Cerebellar nuclear complex (tissue), 1 donor: ENCODE measurements at places on chromosomes 12 and 14.

GRCh38 chr12:96502477-96502876, 13.1 kb downstream of the CFAP54 start:
- DNase-seq = no peak

GRCh38 chr12:76560086-76560491, 518 bp upstream of the OSBPL8 start:
- DNase-seq = no peak

DNA sequence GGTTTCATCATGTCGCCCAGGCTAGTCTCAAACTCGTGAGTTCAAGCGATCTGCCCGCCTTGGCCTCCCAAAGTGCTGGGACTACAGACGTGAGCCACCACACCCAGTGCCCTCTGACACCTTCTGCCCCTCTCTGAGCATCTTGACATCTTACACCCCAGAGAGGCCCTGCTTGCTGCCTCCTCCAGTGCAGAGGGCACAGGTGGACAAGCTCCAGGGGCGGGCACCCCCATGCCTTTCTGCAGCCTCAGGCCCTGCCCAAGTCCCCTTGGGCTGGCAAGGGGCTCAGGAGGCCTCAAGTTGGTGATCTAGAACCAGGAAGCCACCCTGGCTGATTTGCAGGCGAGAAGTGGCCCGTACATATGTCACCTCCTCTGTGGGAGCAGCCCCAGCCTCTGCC, 11.2 kb upstream of the SH2B3 start:
- DNase-seq = no peak

GRCh38 chr12:56120158-56120846, 2.2 kb downstream of the ZC3H10 start:
- no peak for DNase-seq

DNA sequence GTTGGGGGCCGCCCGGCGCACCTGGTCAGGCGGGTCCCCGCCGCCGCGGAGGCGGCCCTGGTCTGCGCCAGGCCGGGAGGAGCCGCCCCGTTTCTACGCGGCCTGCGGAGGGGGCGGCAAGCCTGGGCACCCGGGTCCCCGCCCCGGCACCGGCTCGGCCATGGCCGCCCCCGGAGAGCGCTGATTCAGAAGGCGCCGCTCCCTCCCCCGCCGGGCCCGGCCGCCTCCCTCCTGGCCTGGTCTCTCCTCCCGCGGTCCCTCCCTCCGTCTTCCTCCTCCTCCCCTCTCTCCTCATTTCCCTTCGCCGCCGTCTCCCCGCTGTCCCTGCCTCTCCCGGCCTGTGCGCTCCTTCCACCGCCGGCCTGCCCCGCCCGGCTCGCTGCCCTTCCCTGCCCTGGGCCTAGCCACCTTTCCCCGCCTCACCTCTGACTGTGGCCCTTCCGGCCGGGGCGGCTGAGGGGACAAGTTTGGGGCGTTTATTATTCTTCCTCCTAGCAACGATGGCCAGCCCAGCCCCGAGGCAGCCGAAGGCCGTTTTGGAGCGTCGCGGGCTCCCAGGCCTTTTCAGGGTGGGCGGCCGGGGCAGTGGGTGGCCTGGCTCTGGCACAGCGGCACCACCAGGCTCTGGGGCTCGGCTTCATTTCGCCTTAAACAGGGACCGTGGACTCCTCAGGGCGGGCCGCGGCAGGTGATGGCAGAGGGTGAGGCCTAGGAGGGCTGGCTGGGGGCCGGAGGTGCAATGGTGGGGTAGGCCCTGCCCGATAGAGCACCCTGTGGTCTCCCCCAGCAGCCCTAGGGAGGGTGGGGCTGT, 768 bp downstream of the CEP170B start:
- no peak for DNase-seq

- DNase-seq = no peak
Measured at GRCh38 chr12:88339254-88339949, 197.3 kb downstream of the TMTC3 start.

DNA sequence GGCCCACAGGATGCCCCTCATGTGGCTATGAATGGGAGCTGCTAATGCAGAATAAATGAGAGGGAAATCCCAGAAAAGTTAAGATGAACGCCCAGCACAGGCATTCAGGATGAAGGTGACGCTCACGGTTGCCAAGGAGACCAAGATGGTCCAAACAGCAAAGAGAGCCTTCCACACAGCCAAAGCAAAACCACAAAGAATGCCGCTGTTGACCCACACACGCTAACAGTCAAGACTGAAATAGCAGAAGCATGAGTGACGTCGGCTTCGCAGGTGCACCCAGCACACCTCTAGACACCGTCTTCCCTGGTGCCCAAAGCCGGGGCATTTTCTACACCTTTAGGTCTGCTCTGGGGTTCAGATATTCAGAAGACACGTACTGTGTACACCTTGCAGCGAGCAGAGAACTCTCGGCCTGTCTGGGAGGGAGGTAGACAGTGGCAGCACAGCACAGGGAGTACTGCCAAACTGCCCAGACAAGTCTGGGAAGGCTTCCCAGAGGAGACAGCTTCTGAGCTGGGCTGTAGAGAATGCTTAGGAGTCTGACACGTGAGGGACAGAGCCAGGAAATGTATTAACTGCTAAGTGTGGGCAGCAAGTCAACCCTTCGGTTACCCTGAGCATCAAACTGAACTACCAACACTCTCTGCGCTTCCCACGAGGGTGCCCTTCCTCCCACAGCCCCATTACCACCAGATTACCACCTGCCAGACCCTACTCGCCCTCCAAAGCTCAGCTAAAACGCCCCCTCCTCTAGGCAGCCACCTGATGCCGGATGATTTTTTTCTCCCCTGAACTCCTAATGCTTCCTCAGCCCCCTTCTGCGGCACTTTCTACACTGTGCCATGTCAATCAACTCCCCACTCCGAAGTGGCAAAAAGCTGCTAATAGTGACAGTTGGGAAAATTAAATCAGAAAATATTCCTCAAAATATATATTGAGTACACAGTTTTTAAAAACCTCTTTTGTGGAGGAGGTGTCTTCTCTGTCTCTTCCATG, 50.1 kb downstream of the CCDC88C start:
- DNase-seq = no peak

- no peak for DNase-seq
Measured at GRCh38 chr14:23580152-23580926, 1.7 kb upstream of the JPH4 start.

GRCh38 chr12:55767156-55767555, 24.2 kb downstream of the GDF11 start:
- no peak for DNase-seq

DNA sequence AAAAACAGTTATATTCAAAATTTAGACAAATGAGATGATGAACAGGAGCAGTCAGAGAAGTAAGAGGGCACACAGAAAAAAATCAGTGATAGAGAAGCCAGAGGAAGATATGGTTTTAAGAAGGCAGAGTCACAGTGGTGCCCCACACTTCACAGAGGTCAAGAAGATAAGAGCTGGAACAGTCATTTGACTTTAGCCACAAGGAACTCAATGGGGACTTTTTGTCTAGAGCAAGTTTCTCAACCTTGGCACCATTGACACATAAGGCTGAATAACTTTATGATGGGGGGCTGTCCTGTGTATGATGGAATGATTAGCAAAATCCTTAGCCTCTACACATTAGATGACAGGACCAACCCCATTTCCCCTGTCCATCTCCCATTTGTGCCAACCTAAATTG, 172.8 kb upstream of the PLEKHG7 start:
- no peak for DNase-seq

GRCh38 chr14:60250257-60251035, 1.4 kb downstream of the PPM1A start:
- DNase-seq = no peak

GRCh38 chr12:19052689-19053088, 76.8 kb upstream of the PLEKHA5 start:
- no peak for DNase-seq

- DNase-seq = no peak
Measured at GRCh38 chr14:96747006-96747405, 50.2 kb upstream of the VRK1 start.

GRCh38 chr14:35174342-35174741, 52.0 kb downstream of the PRORP start:
- no peak for DNase-seq

GRCh38 chr12:123034022-123034541, 53.6 kb downstream of the ARL6IP4 start:
- DNase-seq = no peak

- no peak for DNase-seq
Measured at GRCh38 chr12:50224026-50224692, 57.0 kb upstream of the CERS5 start.

GRCh38 chr12:124006846-124007713, 34.1 kb downstream of the ZNF664 start:
- DNase-seq = no peak

GRCh38 chr12:121921066-121921465, 2.7 kb downstream of the CFAP251 start:
- no peak for DNase-seq

- DNase-seq = no peak
Measured at GRCh38 chr12:130667421-130667960, 48.6 kb downstream of the RIMBP2 start.

- DNase-seq = no peak
Measured at GRCh38 chr12:24754690-24755638, 193.9 kb downstream of the BCAT1 start.

DNA sequence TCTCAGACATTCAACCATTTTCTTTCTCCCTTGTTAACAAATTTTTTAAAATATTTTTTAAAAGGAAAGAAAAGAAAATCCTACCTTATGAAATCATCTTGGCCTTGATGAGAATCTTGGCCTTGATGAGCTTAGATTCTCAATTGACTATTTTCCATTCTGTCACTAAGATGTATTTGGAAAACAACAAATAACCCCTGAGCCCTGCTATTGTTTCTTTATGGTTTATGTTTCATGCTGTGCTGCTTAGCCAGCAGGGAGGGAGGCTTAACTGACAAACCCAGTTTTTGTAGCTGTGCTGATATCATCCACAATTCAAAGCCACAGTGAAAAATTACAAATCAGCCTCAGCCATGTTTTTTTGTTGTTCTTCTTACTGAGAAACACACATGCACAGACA, 404.1 kb downstream of the RAD51B start:
- DNase-seq = no peak

GRCh38 chr12:127531542-127531941, 735.4 kb upstream of the TMEM132C start:
- DNase-seq = no peak

GRCh38 chr12:45731190-45731775, 1.8 kb downstream of the ARID2 start:
- DNase-seq = no peak

- DNase-seq = no peak
Measured at GRCh38 chr12:93166541-93167307, 211.0 kb upstream of the NUDT4 start.

- DNase-seq = no peak
Measured at GRCh38 chr12:69351462-69352236, 3.5 kb downstream of the LYZ start.

- DNase-seq = no peak
Measured at GRCh38 chr14:81455390-81455789, 55.3 kb upstream of the STON2 start.

- no peak for DNase-seq
Measured at GRCh38 chr14:25800841-25801240, 750.9 kb upstream of the STXBP6 start.

- DNase-seq = no peak
Measured at GRCh38 chr12:54998958-54999510, 14.5 kb upstream of the TESPA1 start.

GRCh38 chr12:115351514-115352077, 667.6 kb upstream of the TBX3 start:
- no peak for DNase-seq

GRCh38 chr12:122835750-122836026, 431 bp downstream of the HIP1R start:
- DNase-seq = no peak

GRCh38 chr12:57844709-57845477, 1.6 kb downstream of the CTDSP2 start:
- no peak for DNase-seq

- no peak for DNase-seq
Measured at GRCh38 chr14:86357876-86358275, 827.9 kb downstream of the FLRT2 start.

DNA sequence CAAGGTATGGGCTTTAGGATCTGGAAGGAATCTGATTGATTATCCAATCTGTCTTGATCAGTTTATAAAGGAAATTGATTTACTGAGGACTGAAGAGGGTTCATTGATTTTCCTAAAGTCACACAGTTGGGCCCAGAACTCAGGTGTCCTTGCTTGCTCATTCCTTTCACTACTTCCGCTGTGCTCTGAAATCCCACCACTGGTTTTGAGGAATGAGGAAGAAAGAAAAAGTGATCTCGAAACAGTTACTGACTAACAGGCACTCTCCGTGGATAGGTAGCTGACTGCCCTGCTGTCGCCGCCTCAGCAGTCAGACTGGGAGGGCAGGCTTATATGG, at the start of gene FITM1:
FITM1 (plus strand) TSS at position 280 of the 337 bp plus-strand sequence. CDS start 905 bp downstream, outside the sequence.
- no peak for DNase-seq

DNA sequence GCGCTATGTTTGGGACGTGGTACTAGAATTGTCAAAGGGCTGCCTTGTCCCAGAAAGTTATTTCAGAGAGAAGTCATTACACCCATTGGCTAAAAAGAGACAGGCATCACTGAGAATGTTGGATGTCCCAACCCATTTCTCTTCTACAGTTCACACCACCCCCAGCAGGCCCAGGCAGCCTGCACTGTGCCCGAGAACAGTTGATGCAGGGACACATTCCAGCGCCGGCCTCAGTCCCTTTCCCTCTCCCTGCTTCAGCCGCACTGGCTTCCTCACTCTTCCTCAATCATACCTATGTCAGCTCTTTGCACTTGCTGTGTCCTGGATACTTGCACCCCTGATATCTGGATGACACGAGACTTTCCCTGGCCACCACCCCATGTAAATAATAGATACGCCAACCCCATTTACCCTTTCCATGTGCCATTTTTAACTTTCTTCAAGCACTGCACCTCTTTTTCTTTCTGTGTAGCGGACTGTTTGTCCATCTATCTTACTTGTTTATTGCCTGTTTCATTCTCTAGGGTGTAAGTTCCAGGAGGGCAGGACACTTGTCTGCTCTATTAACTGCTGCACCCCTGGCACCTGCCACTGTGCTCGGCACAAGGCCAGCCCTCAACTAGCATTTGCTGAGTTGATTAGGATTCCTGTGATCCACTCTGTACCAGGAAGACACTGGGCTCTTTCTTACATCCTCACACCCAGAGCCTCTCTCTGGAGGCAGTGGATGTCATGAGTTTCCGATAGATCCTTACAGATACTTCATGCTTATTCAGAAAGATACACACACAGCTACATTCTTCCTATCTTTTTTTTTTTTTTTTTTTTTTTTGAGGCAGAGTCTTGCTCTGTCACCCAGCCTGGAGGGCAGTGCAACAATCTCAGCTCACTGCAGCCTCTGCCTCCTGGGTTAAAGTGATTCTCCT, 76.6 kb upstream of the CEP83 start:
- no peak for DNase-seq

DNA sequence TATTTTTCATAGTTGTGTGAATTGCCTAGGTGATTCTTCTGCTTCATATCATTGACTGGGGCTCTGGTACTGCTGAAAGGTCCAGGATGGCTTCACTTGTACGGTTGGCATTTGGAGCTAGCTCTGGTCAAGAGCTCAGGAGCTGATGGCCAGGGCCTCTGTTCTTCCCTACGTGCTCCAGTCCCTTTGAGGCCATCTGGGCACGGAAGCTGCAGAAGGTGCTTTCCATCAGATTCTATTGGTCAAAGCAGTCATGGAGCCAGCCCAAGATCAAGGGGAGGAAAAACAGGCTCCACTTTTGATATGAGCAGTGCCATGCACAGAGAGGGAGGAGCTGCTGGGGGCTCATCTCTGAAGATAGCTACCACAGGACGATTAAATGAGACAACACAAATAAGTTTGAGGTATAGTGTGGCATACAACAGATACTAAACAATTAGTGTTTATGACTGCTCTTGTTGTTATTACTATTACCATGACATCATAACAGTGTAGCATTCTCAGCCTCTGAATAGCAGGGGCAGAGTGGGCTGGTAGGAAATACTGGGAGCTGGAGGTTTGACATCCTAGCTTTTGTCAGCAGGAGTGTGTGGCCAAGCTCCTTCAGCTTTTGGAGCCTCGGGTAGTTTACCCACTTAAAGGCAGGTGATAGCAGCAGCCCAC, 10.4 kb downstream of the KRT83 start:
- no peak for DNase-seq
